Pancreas (tissue), 10 donors: ENCODE measurements at places on chromosomes 3 and 15.

GRCh38 chr3:112811131-112811884, 35.4 kb downstream of the CD200R1L start:
- no peak for DNase-seq

GRCh38 chr3:55572816-55573215, 85.7 kb upstream of the WNT5A start:
- no peak for DNase-seq

- DNase-seq: no peak
Measured at GRCh38 chr3:58317811-58318210, 11.5 kb downstream of the HTD2 start.

- no peak for DNase-seq
Measured at GRCh38 chr3:123267821-123268220, 66.1 kb downstream of the SEC22A start.

GRCh38 chr3:37718632-37719031, 143.0 kb upstream of the CTDSPL start:
- DNase-seq: no peak

GRCh38 chr15:86062646-86063243, 16.9 kb upstream of the AGBL1 start:
- no peak for DNase-seq

DNA sequence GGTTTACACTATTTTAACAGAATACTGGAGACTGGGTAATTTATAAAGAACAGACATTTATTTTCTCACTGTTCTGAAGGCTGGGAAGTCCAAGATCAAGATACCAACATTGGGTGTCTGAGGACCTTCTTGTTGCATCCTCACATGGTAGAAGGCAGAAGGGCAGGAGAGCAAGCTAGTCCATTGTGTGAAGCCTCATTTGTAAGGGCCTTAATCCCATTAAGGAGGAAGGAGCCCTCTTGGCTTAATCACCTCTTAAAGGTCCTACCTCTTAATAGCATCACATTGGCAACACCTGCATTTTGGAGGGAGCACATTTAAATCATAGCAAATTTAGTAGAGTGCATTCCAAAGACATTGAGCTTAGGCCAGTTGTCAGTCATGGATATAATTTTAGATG, 26.2 kb downstream of the UBE2Q2 start:
- DNase-seq: no peak

- DNase-seq: no peak
Measured at GRCh38 chr3:71304684-71305083, 278.8 kb downstream of the FOXP1 start.

DNA sequence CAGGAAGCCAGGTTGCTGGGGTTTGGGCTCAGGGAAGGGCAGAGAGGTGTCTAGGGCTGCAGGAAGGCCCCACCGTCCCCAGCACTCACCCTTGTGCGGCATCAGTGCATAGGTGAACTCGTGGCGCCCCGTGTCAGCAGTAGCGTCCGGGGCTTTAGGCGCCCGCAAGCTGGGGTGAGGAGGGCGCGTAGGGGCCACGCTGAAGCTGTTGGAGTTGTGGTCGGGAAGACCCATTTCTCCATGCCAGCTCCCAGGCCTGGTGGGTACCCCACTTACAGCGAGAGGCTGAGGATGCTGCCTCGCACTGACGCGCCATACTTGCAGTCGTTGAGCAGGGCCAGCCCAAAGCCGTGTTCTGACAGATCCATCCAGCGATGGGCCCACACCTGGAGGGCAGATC, 9.7 kb downstream of the NEIL1 start:
- DNase-seq: no peak

GRCh38 chr3:194757647-194758061, 72.0 kb downstream of the FAM43A start:
- no peak for DNase-seq

- no peak for DNase-seq
Measured at GRCh38 chr3:195571361-195571760, 12.4 kb downstream of the APOD start.

DNA sequence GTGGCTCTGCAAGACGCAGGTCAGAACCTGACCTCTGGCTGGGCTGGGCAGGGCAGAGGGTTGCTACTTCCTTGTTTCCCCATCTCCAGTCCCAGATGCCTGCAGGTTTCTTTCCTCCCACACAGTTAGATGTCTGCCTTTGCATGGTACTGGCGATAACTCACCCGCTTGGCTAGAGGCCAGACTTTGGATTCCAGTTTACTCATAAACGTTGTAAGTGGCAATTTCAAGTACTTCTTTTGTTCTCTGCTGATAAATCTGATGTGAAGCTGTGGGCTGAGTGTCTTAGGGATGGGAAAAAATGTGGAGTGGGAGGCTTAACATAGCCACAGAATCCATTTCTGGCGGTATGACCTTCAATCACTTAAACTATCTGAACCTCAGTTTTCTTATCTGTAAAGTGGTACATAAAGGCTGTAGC, 194.2 kb downstream of the EBLN2 start:
- DNase-seq: peak; percentile 59
